ENCODE measurements at places on chromosomes 11 and 22. TPM values are rescaled to one million over a fixed set of nuclear protein-coding genes. Genes with fewer than 3 reads are reported as not detected.
A peak's percentile ranks its signal among the peaks of the same experiment; 100 is the strongest.

OR52H1 gene
- total RNA-seq, result 0.22 TPM

B3GAT1 gene
- 0.14 TPM for total RNA-seq

TFIP11 gene
- 111 TPM for total RNA-seq

DNA sequence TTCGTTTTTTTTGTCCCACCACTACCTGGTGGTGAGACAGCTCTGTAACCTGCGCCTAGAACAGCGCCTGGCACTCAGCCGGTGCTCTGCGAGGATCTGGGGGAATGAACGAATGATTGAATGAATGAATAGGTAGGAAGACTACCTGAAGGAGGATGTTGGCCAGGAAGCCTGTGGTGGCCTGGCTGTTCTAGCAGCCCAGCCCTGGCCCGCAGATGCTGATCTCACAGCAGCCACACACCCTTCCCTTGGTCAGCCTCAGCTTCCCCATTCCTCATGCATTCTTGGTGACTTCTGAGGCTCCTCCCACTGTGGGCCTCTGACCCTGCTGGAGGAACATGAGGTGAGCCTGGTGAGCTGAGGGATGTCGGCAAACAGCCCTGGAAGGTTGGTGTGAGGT, 3.7 kb downstream of the TRPM5 start:
- no peak for DNase-seq

DNA sequence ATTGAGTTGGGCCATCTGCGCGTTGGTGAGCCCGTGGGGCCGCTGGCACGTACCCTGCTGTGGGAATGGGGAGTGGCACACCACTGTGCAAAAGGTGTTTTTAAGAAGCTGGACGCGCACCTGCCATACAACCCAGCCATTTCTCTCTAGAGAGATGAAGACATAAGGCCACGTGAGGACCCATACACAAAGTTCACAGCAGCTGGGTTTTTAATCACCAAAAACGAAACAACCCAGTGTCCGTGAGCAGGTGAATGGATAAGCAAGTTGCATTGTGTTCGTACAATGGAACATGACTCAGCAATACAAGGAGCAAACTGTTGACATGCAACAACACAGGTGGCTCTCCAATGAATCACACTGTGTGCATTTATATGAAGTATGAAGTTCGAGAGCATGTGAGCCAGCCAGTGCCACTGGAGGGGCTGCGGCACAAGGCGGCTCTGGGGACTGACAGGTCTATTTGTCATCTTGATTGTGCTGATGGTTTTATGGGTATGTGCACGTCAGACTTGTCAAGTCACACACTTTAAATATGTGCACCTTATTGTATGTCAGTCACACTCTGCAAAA, 30.6 kb upstream of the PANX2 start:
- no peak for DNase-seq

DNA sequence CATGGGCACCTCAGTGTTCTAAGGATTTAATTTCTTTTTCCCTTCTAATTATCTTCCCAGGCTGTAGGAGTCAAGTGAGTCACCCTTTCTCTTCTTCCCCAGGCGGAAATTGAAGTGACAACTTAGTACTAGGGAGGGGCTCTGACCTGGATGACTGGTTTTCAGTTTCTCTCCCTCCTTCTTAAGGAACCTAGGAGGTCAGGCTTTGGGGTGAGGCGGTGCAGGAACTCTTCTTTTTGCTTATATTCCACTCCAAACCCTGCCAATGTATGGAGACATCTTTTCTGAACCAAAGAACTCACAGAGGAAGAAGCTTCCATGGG, 12.6 kb downstream of the ZDHHC5 start:
- no peak for DNase-seq

- no peak for DNase-seq
Observed at GRCh38 chr11:105705786-105706530, 96.1 kb downstream of the GRIA4 start.

RAPSN gene
- total RNA-seq, result 0.85 TPM

GRCh38 chr11:34679681-34680080, 58.8 kb downstream of the EHF start:
- no peak for DNase-seq

DNA sequence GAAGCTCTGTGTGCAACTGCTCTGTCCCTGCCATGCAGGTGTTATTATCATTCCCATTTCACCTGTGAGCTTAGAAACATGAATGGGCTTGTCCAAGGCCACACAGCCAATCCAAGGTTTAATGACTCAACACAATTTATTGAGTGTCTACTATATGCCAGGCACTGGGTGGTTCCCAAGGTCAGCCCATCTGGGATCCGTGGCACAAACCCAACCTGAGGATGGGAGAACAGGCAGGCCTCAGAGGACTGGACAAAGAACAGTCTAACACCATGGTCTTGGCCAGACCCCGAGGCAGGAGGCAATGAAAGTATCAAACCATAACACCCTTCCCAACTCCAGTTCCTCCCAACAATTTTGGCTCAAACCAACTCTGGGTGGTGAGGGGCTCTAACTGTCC, 15.7 kb downstream of the SPATA19 start:
- no peak for DNase-seq

- DNase-seq, result no peak
Observed at GRCh38 chr11:2432171-2432621, 12.1 kb downstream of the TRPM5 start.

RASL10A gene
- 0.30 TPM for total RNA-seq

FADS1 gene
- 0.77 TPM for total RNA-seq

EMSY gene
- total RNA-seq, result 20.9 TPM

DNA sequence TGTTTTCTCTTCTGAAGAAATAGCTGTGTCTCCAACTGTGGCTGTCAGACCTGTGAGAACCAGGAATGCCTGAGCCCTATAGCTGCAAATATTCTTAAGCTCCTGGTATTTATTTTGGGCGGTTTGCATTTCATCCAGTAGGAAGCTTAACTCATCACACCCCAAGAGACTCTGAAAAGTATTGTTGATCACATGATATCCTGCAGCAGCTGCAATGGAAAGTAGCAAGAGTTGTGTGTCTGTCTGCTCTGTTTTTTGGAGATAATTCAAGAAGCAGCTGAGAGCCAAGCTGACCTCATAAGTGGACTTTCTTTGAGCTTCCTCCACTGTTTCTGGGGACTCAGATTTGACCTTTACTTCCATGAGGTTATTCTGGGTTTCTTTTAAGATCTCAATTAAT, 36.4 kb upstream of the MRPL17 start:
- no peak for DNase-seq

DNA sequence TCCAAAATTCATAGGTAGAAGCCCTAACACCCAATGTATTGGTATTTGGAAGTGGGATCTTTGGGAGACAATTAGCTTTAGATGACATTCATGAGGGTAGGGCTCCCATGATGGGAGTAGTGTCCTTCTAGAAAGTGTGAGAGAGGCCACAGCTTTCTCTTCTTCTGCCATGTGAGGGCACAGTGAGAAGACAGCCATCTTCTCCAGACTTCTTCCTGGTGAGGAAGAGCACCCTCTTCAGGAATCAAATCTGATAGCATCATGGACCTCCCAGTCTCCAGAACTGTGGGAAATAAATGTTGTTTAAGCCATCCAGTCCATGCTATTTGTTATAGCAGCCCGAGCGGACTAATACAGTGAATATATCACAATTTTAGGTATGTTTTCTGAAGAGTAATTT, 96.9 kb downstream of the CNTN5 start:
- no peak for DNase-seq

- DNase-seq, result no peak
Observed at GRCh38 chr22:43820651-43821305, 8.7 kb upstream of the EFCAB6 start.

DNA sequence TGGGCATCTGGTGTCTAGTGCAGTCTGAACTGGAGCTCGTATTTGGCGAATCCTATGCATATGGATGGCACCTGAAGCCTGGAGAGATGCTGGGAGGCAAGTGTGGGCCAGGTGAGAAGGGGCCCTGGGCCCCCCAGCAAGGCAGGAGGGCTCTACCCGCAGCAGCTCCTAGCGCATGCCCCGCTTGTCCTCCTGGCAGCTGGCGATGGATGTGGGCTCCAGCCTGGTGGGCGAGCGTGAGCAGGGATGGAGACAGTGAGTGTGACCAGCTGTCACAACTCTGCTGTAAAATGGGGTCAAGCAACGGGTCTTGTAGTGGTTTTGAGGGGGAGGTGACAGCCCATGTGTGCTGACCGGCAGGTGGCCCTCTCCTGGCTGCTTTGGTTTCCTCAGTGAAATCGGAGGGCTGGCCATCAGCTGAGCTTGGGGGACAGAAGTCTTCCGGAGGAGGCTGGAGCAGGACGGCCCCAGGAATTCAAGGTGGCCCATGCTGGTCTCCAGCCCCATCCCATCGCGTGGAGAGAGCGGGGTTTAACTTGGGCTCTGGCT, 12.0 kb downstream of the FRMD8 start:
- DNase-seq, result no peak

DNA sequence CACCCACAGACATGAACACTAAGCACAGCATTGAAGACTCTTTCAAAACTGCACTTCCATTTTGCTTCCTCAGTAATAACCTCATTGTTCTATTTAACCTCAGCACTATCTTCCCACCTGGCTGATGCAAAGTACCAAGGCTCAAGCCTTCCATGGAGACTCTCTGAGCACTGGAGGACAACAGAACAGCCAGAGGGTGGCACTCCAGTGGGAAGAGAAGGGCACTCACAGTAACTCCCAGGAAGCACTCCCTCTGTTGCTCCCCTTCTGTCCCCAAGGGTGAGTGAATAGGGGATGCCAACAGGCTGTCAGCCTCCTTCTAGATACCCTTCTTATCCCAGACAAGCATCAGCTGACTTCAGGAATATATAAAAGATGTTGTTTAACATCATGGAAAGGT, 3.5 kb downstream of the ME3 start:
- DNase-seq, result no peak

DNA sequence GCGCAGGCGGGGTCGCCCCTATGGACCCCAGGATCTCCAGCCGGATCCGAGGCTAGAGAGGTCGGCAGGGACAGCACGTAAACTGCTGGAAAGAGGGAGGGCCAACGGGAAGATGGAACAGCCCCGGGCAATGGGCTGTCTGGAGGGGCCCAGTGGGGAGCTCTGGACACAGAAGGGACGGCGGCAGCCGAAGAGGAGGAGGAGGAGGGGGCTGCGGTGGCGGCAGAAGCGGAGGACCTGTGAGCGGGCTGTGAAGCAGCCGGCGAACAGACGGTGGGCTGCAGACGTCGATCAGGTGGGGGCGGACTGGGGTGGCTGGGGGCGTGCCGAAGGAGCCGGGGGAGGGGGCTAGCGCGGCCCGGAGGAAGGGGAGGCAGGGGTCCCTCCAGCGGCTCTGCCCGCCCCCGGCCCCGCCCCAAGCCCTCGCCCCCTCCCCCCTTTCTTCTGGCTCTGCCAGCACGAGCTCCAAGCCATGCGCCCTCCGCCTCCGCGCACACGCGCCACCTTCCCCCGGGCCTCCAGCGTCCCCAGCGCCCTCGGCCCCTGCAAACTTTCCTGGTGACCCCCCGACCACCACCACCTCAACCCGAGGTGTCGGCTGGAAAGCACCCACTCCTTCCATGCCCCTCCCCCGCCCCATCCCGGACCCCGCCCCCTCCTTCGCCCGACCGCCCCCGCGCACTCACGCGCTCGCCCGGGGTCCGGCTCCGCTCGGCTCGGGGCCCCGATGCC, 432 bp downstream of the TNKS1BP1 start:
- no peak for DNase-seq

DNA sequence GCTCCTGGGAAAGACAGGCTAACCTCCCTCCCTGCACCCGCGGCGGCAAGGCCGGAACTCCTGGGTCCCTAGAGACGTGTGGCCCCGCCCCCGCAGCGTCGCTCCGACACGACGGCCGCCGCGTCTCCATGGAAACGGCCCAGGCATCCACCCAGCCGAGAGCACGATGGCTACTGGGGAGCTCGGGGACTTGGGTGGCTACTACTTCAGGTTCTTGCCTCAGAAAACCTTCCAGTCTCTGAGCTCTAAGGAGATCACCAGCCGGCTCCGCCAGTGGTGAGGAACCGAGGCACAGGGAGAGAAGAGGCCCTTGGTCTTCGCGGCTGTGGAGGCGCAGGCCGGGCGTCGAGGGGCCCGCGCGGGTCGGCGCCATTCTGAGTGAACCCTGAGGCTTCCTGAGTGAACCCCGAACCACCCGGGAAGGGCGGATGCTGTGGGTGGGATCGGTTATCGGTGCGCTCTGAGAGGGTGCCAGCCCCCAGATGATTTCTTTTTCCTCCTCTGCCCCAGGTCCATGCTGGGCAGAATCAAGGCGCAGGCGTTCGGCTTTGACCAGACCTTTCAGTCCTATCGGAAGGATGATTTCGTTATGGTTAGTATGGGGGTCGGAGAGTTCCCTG, at the start of gene CFAP300:
Gene CFAP300, plus strand, starts transcription at position 133 of the 620 bp plus-strand sequence. Its CDS starts 34 bp downstream, at position 167.
- peak; percentile 16 for DNase-seq

- no peak for DNase-seq
Observed at GRCh38 chr22:38987171-38987895, 5.2 kb downstream of the APOBEC3B start.

GRCh38 chr11:69231466-69232018, 62.4 kb upstream of the MYEOV start:
- no peak for DNase-seq

DNA sequence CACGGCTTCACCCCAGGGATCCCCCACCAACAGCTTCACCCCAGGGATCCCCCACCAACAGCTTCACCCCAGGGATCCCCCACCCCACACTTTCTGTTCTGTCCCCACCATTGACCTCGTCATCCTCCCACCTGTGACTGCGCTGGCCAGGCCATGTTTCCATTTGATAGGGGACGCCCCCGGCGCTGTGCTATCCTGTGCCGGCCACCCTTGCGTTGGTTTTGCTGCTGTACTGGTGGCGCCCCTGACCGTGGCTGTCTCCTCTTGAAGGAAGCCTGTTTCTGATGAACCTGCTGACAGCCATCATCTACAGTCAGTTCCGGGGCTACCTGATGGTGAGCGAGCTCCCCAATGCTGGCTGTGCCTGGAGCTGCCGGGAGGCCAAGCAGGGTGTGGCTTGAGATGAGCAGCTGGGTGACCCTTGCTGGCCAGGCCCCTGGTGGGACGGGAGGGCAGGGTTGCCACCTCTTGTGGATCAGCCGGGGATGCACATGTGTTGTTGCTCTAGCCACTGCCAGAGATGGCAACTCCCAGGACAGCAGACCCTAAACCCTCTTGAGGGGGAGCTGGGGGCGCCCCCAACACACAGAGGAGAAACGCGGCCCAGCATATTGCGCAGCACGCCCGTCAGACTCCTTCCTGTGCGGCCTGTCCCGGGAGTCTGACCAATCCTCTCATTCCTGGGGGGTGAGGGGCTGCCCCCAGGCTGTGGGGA, 22.5 kb downstream of the TPCN2 start:
- no peak for DNase-seq

DNA sequence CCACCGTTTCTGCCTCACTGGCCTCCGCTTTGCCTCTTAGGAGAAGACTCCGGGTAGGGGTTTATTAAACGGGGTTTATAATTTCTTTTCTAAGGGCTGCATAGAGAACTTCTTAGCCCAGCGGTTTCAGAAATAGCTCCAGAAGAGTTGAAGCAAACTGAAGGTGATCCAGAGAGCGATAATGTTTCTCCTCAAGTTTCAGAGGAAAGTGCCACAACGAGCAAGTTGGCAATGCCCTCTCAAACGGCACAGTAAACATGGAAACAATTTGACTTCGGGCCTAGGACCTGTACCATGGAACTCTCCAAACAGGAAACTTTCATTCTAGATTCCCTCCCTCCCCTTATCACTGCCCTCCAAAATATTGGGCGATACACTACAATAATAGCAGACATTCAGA, 1.0 kb downstream of the ADSL start:
- no peak for DNase-seq

All from CD4-positive, alpha-beta T cell (primary cell).